Glutamatergic neuron (in vitro differentiated cells): ENCODE measurements at places on chromosomes 6 and 20. TPM values are rescaled to one million over a fixed set of nuclear protein-coding genes. Genes with fewer than 3 reads are reported as not detected.

Gene CCDC167
- total RNA-seq = 58.4 TPM

Gene EEF1A2
- total RNA-seq = 55.3 TPM

- no peak overlapping the region for H3K27ac ChIP-seq
- no peak for DNase-seq
- no peak overlapping the region for H3K4me3 ChIP-seq
- no peaks in the 10 kb centered on the region for H3K36me3 ChIP-seq
- H3K27me3 ChIP-seq = no peaks in the 10 kb centered on the region
Measured at GRCh38 chr6:130811932-130812331, 15.3 kb upstream of the SMLR1 start.

Gene KATNA1
- 10.9 TPM for total RNA-seq

Gene PBOV1
- not detected for total RNA-seq

Gene OR12D1
- total RNA-seq = not detected

Gene MBOAT1
- total RNA-seq = not detected

Gene PABPC1L
- total RNA-seq = 27.7 TPM

GRCh38 chr6:117483645-117484016, 1.2 kb downstream of the DCBLD1 start:
- peak overlapping the region; percentile 80 for H3K27ac ChIP-seq
- H3K4me1 ChIP-seq = peaks cover 25% of the 10 kb centered on the region
- DNase-seq = no peak
- H3K36me3 ChIP-seq = peaks cover 14% of the 10 kb centered on the region
- H3K4me3 ChIP-seq = peak overlapping the region; percentile 92
- H3K27me3 ChIP-seq = peaks cover 11% of the 10 kb centered on the region

Gene VARS2
- total RNA-seq = 47.0 TPM

Gene SIRPB1
- total RNA-seq = not detected

Gene CCN5
- not detected for total RNA-seq

Gene SLC22A16
- total RNA-seq = not detected

GRCh38 chr20:59268870-59269269, 31.5 kb upstream of the EDN3 start:
- H3K27me3 ChIP-seq = peaks cover 3% of the 10 kb centered on the region
- no peak overlapping the region for H3K4me3 ChIP-seq
- no peaks in the 10 kb centered on the region for H3K36me3 ChIP-seq
- no peak overlapping the region for H3K27ac ChIP-seq
- H3K4me1 ChIP-seq = peaks cover 5% of the 10 kb centered on the region
- no peak for DNase-seq

DNA sequence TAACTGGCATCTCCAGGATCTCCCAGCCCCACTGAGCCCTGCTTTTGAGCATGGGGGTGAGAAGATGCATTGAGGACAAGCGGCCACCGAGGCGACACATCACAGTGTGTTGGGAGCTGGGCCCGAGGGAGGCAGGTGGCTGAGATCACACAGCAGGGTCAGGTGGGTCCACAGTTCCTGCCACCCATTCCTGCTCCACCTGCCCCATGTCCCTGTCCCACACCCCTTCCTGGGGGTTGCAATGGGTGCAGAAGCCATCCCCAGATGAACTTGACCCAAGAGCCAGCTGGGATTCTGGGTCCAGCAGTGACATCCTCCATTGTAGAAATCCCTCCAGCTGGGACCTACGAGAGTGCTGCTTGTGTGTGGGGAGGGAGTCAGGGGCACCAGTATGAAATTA, 1.0 kb downstream of the TGM2 start:
- no peaks in the 10 kb centered on the region for H3K36me3 ChIP-seq
- no peak overlapping the region for H3K4me3 ChIP-seq
- H3K27ac ChIP-seq = no peak overlapping the region
- peaks cover 7% of the 10 kb centered on the region for H3K27me3 ChIP-seq

Gene BPIFA1
- total RNA-seq = not detected

Gene ZNF337
- total RNA-seq = 24.5 TPM

DNA sequence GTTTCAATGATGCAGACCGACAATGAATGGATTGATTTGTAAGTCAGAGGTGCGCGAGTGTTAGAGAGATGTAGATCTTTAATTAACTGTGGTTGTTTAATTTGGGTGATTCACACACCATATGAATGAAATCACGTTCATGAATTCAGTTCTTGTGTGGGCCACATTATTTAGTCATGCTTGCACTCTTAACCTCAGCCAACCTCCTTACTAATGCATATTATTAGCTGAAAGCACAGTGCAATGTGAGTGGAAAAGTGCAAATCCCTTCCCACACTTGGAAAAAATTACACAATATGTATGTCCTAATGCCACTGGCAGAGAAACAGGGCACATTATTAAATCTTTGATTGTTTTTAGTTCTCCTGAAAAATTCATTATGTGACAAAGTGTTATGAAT, 512.5 kb downstream of the BCKDHB start:
- no peaks in the 10 kb centered on the region for H3K36me3 ChIP-seq
- no peak overlapping the region for H3K4me3 ChIP-seq
- H3K27me3 ChIP-seq = peaks cover 2% of the 10 kb centered on the region
- peaks cover 2% of the 10 kb centered on the region for H3K4me1 ChIP-seq

- H3K36me3 ChIP-seq = no peaks in the 10 kb centered on the region
- DNase-seq = no peak
- no peaks in the 10 kb centered on the region for H3K4me1 ChIP-seq
- H3K4me3 ChIP-seq = no peak overlapping the region
Measured at GRCh38 chr6:33241968-33242367, 29.7 kb downstream of the VPS52 start.

- H3K36me3 ChIP-seq = no peaks in the 10 kb centered on the region
- H3K27me3 ChIP-seq = no peaks in the 10 kb centered on the region
- no peak for DNase-seq
- no peaks in the 10 kb centered on the region for H3K4me1 ChIP-seq
- no peak overlapping the region for H3K4me3 ChIP-seq
Measured at GRCh38 chr6:101208152-101208551, 185.4 kb upstream of the GRIK2 start.

Gene KPNA5
- 21.9 TPM for total RNA-seq

Gene IP6K3
- 2.7 TPM for total RNA-seq

- H3K4me3 ChIP-seq = no peak overlapping the region
- H3K4me1 ChIP-seq = peaks cover 5% of the 10 kb centered on the region
- no peak for DNase-seq
- peaks cover 10% of the 10 kb centered on the region for H3K27me3 ChIP-seq
Measured at GRCh38 chr6:169176361-169176991, 77.2 kb downstream of the THBS2 start.
